CD4-positive, alpha-beta T cell treated with Interleukin-15 for 1 hour (primary cell): ENCODE measurements at places on chromosomes 7 and 10.

DNA sequence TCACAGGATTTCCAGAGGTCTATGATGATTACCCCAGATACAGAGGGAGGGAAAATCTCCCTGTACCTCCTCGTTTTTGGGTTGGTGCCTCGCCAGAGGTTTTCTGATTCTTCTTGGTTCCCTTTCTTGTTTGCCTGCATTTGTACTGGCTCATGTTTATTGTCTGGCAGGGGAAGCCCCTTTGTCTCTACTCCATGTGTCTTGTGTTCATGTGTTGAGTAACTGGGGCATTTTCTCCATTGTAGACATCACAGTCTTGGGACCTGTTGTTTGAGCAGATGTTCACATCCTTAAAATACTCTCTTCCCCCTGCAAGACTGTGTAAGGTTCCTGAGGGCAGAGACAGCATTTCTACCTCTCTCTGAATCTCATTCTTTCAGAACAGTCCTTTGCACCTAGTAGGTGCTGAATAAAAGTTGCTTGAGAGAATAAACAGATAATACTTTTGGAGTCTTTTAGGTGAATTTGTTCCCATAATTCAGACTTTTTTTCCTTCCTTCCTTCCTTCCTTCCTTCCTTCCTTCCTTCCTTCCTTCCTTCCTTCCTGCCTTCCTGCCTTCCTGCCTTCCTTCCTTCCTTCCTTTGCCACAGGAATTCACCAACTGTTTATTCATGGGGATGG is 25.1 kb downstream of the CDK14 start:
- DNase-seq, result peak; percentile 28

DNA sequence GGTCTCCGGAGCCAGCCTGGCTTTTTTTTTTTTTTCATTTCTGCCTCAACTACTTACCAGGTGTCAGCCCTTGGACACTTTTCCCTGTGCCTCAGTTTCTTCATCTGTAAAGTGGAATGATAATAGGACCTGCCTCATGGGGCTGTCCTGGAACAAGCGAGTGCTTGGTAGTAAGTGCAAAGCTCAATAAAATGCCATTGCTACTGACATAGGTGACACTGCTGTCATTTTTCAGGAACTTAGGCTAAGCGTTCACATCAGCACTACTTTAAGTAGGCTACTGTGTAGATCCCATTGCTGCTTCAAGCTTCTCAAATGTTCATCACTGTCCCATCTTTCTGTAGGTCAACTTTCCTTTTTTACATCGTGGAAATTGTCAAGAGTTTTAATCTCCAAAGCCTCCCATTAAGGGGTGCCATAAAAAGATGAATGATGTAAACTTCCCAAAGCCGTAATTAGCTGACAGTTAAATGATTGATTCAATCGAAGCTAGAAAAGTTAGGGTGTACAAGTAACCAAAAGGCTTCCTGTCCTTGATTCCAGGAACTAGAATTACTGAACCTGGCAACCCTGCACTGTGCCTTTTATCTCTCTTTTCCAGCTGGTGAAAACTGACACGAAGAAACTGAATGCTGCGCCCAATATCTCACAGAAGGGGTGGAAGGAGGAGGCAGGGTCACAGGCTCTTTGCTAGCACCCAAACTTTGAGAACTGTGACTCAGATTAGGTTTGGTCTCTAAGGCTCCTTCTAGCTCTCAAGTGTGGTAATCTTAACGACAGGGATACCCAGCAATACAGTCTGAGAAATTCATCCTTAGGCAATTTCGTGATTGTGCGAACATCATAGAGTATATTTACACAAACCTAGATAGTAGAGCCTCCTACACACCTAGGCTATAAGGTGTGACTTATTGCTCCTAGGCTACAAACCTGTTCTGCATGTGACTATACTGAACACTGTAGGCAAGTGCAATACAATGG is 861 bp upstream of the USP6NL start:
- DNase-seq, result no peak

GRCh38 chr10:80684259-80684658 is 146.6 kb downstream of the SH2D4B start:
- DNase-seq, result no peak

- no peak for DNase-seq
These were observed 9.9 kb upstream of the FAM180A start for GRCh38 chr7:135758531-135758932.

- DNase-seq, result peak; percentile 5
These were observed 227.4 kb upstream of the PPP2R2D start for GRCh38 chr10:131673396-131673795.

- DNase-seq, result no peak
These were observed 167.3 kb upstream of the CDCA7L start for GRCh38 chr7:22113041-22113440.

DNA sequence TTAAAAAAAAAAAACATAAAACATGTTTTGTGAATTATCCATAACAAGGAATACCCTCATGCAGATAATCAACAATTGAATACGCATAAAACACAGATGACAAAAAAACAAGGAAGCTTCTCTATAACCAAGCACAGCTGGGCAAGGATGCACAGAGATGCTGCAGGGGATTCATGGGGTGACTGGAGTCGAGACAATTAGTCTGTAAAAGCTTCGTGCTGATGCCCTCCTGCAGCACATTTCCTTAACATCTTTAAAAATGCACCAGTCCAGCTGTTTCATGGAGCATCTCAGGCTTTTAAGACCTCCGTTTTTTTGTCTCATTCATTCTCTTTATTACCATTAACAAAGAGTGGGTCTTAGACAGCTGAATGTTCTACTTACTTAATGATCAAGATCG is 794.0 kb upstream of the C7orf33 start:
- no peak for DNase-seq

DNA sequence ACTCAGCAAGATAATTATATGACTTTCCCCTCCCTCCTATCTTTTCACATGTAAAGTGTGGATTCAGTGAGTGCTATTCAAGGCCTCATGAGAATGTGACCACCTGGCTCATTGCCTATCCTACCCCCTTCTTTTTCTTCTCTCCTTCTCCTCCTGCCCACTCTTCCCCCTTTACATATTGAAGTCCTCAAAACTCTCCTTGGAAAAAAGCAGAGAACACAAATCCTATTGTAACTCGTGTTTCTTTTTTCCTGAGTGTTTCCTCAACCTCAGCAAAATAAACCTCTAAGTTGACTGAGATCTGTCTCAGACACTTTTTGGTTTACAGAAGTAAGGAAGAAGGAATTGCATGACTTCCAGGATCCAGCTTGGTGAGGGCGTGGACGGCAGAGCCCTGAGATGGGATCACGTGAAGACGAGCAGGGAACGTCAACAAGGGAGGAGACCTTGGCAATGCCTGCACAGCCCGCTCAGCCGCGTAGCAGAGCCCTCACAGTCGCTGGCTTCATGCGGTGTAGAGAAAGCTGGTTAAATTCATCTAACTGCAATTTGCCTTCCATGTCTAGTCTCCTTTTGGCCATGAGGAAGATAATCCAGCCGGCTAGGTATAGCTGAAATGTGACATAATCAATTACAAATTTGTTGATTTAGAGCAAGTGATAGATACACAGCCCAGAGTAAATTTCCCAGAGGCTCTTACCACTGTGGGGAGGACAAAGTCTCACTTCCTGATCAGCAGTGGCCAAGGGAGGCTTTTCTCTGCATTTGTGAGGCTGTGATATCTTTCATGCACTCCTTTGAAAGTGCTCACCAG is 75.7 kb downstream of the LYZL2 start:
- DNase-seq, result no peak

DNA sequence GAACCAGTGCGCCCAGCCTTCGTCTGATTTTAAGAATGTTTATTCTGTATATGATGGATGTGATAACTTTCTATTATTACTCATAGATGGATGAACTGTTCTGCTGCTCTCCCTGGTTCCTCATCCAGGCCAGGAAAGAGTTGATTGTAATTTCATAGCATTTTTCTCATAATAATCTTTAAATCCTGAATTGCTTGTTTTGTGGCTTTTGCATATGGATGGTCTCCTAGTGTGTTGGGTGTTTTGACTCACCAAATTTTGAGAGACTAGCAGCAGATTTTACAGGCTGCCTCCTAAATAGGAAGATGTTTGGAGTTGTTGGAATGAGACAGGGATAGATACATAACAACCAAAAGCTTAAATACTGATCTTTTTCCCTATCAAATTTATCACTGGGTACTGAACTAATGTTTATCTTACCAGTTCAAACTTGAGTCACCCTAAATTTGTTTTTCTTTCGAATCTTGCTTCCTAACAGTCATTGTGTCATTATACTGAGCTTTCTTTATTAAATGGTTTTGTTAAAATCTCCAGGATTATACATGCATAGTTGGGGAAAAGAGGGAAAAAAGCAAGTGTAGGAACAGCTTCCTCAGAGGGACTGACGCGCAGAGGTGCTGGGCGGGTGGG is 106.0 kb upstream of the GATA3 start:
- no peak for DNase-seq

DNA sequence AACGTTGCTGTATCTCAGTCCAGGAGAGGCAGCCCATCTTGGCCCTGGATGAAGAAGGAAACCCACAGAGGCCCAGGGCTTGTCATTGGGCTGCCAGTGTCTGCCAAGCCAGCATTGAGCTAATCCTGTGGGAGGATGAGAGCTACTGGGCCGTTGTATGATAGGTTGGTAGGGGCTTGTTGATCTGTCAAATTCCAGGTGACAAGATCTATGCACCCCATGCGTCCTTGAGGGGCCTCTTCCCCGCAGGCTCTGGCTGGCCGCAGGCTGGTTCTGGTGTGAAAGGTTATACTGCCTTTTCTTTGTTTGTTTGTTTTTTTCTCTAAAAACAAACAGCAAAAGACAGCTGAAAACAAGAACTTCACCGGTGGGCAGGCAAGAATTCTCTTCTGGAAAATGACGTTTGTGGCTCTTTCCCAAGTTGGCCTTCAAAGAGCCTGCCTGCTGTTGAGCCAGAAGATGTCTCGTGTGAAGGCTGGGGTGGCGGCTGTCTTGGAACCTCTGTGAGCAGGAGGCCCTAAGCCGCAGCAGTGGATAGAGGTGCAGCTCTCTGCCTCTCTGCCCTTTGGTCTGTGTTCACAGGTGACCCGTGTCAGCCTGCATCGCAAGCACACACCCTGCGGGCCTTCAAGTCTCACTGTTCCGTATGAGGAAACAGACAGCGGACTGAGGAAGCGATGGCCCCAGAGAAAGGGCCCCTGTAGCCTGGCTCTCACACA is 23.3 kb downstream of the CYP17A1 start:
- DNase-seq, result no peak

DNA sequence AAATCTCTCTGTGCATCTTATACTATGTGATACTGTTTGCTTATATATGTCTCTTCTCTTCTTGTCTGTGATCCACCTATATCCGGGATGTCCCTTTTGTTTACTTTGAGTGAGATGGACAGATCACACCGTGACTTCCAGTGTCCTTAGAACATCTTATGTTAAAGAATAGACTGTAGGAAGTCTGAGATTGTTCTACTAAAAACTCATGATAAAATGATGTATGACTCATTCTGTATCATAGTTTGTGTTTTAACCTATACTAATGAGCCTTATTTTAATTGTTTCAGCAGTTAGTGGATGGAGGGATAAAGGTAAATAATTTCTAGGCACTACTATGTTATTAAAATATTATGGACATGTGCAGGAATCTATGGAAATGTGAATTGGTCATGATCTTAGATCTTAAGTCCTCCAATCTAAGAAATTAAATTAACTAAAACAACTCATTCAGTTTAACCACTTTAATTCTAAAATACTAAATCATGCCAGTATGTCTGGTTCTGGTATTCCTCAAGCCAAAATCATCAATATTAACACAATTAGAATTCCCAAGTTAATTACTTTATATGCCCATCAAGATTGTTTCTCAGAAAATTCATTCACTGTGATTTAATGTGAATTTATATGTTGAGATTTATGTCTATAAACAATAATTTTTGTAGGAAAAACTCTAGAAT is 32.0 kb downstream of the ITGB8 start:
- DNase-seq, result no peak

- no peak for DNase-seq
These were observed 142.6 kb upstream of the RHEB start for GRCh38 chr7:151662251-151662826.

DNA sequence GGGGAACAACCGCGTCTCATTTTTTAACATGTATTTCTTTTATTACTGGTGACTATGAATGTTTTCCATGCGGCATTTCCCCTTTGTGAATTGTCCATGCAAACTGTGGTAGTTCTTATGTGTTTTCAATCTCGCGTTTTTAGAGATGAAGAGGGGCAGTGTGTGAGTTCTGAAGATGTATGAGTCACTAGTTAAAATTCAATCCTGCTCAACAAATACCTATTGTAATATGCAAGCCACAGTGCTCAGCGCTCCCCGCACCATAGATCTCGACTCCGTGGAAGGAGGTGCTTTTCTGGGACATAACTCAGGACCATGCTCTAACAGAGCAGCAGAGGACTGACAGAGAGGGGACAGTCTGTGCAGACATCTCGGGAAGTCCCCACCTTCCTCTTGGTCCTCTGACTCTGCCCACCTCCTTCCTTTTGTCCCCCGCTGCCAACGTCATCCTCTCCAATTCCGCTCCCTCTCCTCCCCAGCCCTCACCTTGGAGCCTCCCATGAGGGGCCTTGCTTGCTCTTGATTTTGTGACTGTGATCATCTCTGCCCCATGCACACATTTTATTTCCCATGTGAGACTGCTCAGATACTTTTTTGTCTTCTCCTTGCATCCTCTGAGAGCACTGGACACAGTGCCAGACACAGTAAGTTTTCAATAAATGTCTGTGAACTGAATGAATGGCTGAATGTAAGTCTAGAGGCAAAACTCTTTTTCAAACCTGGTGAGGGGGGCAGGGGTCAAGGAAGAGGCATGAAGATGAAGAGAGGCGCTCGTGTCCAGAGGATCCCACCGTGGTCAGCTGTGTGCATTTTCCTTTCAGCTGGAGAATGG is 42.7 kb upstream of the PLEKHA1 start:
- no peak for DNase-seq

DNA sequence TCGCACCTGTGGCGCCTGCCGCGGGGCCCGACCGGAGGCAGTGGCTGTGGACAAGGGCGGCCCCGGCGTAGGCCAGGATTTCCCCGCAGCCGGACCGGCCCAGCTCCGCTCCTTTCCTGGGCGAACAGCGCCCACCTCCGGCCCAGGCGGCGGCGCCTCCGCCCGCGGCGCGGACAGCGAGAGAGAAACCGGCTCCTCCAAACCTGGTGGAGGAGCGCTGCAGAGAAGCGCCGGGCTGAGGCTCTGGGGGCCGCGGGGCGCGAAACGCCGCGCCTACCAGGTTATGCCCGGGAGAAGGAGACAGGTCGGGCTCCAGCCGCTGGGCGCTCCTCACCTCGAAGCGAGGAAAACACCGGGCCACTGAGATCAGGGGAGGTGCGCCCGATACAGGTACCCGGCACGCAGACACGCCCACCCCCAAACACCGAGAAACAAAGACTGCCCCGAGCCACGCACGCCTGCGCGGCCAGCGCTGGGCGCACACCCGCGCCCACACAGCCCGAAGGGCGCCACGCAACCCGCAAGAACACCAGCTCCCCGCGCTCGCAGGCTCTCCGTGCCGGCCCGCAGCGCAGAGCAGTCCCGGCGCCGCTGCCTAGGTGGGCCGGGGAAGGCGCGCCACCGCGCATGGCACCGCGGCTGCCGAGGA is 3.3 kb downstream of the GRID1 start:
- no peak for DNase-seq

DNA sequence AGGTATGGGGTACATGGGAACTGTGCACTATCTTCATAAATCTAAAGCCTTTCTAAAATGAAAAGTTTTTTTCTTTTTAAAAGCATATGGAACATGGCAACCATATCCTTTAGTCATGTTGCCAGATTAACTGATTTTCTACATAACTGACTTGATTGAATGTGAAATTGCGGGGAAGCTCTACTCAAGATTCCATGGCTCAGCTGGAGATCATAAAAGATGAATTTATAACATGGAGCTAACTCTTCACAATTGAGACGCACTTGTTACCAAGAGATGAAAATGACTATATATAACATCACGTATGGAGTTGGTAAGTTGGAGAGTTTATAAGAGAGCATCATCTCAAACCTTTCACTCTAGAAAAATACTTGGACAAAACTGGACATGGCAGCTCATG is 190.2 kb upstream of the MYO3A start:
- no peak for DNase-seq
